CD4-positive, alpha-beta T cell treated with Interleukin-2 at 100 ng/mL for 4 hours (primary cell): ENCODE measurements at places on chromosomes 3 and 15.

GRCh38 chr3:186966406-186966805 is 36.1 kb downstream of the ST6GAL1 start:
- no peak for DNase-seq

GRCh38 chr15:35854316-35854715 is 308.4 kb upstream of the DPH6 start:
- DNase-seq = no peak

GRCh38 chr3:161310649-161311423 is 60.5 kb downstream of the SPTSSB start:
- peak; percentile 58 for DNase-seq

- DNase-seq = no peak
These were observed 98.3 kb upstream of the SPATA12 start for GRCh38 chr3:56962206-56962605.

DNA sequence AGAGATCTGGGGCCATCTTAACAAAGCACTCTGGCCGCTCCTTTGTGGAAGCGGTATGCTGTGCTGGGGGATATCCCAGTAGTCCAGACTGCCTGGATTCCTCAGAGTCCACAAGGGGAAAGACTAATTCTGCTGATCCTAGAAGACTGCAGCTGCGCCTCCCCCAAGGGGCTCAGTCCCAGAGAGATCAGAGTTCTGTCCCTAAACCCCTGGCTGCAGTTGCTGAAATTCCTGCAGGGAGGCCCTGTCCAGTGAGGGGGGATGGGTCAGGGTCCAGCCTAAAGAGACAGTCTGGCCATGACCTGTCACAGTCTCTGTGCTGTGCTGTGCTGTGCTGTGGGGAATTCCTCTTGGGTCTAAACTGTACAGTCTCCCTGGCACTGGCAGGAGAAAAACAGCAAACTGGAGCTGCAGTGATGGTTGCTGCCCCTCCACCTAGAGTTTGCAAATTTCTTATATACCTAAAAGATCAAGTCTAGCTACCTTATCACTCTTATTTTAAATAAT is 575.1 kb upstream of the UBE2E2 start:
- no peak for DNase-seq

DNA sequence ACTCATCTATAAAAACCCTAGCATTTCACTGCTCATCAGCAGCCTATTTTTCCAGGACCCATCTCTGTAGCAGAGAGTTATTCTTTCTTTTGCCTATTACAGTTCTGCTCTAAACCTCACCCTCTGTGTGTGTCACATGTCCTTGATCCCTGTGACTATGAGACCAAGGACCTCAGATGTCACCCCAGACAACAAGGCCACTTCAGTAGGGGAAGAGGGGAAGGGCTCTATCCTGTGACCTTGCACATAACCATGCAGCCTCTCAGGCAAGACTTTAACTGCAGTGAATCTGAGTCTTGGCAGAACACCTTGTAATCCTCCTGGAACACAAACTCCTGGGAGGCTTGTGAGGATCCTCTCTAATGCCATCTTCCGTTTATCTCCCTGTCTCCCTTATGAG is 4.4 kb upstream of the ZNF589 start:
- no peak for DNase-seq

DNA sequence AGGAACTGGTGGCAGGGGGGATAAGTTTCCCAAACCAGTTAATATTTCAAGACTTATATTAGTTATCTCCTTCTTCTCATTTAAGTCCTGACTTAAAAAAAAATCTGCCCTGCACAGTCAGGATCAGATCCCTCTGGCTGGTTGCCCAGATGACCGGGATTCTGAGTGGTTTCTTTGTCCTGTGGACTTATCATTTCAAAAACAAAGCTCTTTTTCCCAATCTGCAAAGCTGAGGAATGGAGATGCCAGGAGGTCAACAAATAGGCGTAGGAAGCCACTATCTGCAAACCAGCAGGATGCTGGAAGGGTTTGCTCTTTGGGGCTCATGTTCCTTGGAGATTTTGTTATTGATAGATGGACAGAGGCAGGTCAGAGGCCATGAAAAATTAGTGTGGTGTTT is 5.8 kb downstream of the C3orf20 start:
- no peak for DNase-seq

DNA sequence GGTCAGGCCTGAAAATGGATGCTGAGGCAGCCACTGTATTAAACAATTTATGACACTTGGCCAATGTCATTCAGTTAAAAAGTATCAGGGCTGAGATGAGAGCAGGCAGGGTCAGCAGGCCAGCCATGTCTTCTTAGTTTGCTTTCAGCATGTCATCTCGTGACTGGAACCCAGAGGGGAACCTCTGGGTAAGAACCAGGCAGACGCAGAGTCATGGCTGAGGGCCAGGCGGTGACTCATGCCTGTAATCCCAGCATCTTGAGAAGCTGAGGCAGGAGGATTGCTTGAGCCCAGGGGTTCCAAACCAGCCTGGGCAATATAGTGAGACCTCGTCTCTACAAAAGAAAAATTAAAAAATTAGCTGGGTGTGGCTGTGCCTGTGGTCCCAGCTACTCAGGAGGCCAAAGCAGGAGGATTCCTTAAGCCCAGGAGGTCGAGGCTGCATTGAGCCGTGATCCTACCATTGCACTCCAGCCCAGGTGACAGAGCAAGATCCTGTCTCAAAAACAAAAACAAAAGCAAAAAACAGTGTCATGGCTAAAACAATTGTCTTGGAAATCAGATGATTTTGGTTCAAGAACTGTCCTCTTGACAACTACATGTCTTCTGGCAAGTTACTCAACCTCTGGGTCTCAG is 11.7 kb downstream of the BCL2L10 start:
- no peak for DNase-seq

DNA sequence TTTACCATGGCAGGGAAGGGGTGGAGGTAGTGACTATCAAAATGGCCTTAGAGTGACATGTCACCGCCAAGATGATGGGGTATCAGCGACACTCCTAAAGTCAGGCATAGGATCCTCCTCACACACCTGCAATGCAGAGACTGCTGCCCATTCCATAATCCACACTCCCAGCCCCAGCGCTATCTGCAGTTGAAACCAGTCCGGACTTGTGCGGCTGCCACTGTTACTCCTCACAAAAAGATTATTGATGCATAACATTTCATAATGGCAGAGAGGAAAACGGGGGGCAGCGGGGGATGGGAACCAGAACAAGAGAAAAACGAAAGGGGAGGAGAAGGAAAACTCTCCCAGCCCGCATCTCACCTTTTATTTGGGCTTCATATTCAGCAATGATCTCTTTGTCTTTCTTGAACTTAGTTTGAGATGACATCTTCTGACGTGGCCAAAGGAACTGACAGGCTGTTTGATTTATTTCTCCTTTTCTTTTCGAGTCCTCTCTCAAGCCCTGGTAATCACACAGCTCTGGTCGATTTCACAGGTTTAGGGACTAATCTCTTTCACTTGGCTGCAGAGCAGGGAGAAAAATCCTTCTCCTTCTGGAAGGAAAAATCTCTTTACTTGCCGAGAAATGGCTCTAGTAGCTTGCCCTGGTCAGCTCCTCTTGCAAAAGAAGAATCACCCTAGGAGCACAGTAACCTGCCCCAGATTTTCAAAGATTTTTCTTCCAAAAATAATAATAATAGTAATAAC is 749 bp downstream of the SRGAP3 start:
- no peak for DNase-seq

GRCh38 chr3:141851411-141851810 is 25.0 kb upstream of the ATP1B3 start:
- no peak for DNase-seq

DNA sequence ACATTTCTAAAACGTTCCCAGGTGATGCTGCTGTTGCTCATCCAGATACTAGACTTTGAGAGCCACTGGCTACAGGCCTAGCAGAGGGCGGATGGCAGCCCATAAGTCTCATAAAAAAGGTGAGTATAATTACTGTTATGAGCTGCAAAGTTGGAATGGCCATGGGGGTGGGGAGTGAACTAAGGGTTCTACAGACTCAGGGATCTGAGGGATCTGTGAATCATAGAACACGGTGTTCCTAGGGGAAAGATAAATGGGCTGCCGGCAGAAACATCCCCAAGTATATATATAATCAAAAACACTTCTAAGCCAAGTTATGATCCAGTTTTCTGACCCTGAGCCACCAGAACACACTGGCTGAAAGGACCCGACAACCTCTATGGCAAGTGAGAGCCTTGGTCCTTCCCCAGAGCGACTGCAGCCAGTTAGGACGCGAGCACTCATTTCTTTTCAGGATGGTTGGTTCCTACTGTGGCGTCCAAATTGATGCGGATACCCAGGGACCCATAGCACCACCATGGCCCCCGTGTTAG is 7.9 kb upstream of the SYNM start:
- no peak for DNase-seq

DNA sequence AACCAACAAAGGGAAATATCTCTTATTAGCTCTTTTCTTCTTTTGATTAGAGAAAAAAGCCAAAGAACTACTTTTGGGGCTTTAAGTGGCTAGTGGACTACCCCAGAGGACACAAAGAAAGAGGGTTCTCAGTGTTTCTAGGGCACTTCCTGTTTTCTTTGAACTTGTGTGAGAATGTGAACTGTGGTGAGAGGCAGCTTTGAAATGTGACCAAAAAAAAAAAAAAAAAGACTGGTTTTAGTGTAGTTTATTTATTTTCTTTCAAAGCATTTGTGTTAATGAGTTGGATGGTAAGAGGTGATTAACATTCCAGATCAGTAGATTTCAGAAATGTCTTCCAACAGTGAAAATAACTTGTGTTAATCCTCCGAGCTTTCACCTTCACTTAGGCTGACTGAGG is 32.4 kb downstream of the SELENOT start:
- peak; percentile 48 for DNase-seq

- no peak for DNase-seq
These were observed 948.2 kb upstream of the CFAP20DC start for GRCh38 chr3:59998058-59998457.

DNA sequence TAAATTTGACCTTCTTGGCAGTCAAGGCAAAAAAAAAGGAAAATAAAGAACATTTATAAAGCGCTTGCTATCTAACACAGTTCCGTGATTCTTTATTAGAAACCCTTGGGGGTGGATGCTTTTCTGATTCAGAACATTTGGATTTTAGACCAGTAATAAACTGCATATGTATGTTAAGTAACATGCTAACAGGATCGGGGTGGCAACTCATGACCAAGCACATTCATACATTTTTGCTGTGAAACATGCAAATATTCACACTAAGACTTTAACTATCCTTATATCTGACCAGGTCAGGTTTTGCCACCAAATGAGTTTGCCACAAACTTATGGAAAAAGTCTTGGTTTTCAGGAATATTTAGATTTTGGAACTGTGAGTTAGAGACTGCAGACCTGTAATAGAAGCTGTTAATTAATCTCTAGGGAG is 30.4 kb upstream of the KLF13 start:
- no peak for DNase-seq

GRCh38 chr3:154040283-154040682 is 80.9 kb upstream of the ARHGEF26 start:
- DNase-seq = no peak

- no peak for DNase-seq
These were observed 425.9 kb upstream of the ZNF385D start for GRCh38 chr3:22176911-22177310.

GRCh38 chr3:169354774-169355501 is 308.6 kb downstream of the MECOM start:
- no peak for DNase-seq

DNA sequence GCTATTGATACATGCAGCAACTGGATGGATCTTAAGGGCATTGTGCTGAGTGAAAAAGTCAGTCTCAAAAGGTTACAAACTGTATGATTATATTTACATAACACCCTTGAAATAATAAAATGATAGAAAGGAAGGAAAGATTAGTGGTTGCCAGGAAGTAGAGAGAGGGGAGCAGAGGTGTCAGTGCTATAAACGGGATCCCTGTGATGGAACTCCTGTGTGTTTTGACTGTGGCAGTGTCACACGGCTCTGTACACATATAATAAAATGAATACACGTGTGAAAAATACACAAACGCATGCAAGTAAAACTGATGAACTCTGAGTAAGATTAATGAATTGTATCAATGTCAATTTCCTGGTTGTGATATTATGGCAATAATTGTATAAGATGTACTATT is 60.3 kb downstream of the TCAIM start:
- DNase-seq = no peak

DNA sequence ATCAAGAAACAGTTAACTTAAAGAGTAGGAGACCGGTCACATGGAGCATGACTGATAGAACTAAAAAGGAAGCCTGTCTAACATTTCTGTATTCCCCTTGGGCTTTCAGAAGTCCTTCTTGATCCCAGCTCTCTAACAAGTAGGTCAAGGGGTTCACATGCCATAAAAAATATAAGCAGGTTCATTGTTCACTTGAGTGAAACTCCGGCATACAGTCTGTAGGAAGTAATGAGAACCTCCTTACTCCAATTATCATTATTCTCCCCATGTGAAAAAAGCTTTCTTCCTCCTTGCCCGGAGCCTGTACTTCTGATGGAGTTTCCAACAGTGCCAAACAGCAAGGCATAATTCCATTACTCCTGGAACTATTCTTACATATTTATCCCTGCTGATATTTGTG is 242.8 kb upstream of the CNTN4 start:
- no peak for DNase-seq

GRCh38 chr15:64515825-64516224 is 55.4 kb downstream of the ZNF609 start:
- no peak for DNase-seq

- no peak for DNase-seq
These were observed 19.0 kb downstream of the ATOSA start for GRCh38 chr15:52660192-52660591.

- DNase-seq = no peak
These were observed 180.7 kb upstream of the TTC14 start for GRCh38 chr3:180421221-180421620.

DNA sequence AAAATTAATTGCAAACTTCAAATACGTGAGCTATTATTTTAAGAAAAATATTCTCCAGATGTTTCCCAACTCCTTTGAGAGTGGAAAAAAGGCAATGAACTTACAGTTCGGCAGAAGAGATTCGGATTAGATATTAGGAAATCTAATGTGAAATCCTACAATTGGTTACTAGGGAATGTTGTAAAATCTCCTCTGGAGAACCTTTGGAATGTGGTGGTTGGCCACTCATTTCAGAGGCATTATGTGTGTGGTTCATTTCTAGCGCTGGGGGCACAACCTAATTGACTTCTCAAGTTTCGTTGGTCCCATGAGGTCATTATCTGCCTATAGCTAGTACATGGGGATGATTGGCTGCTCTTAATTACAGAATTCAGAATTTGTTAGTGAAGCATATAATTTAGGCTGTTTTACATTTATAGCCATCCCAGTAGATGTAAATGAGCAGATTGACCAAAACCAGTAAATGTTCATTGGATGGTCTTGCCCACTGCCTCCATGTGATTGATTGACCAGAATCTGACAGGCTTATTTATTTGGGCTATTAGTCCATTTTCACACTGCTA is 34.6 kb upstream of the CMSS1 start:
- no peak for DNase-seq

- no peak for DNase-seq
These were observed 141.6 kb upstream of the FOXB1 start for GRCh38 chr15:59862191-59863155.

DNA sequence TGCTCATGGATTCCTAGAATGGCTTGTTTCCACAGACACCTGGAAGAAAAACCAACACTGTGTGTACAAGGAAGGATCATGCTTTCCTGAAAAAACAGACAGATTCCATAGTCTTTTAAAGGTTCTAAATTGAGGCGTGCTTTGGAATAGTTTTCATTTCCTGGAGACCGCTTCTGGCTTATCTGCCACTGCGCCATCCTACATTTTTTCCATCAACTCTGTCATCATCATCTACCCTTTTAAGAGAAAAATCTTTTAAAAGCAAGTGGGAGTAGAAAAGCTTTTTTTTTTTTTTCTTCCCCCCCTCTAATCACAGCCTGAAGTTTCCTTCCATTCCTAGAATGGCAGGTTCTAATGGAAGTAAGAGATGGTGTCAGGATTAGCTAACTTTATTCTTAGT is 379.4 kb upstream of the C2CD4B start:
- no peak for DNase-seq

- no peak for DNase-seq
These were observed 114.9 kb downstream of the GMNC start for GRCh38 chr3:190747571-190747970.
